Kidney tubule cell (primary cell): ENCODE measurements at places on chromosomes 4 and X.

DNA sequence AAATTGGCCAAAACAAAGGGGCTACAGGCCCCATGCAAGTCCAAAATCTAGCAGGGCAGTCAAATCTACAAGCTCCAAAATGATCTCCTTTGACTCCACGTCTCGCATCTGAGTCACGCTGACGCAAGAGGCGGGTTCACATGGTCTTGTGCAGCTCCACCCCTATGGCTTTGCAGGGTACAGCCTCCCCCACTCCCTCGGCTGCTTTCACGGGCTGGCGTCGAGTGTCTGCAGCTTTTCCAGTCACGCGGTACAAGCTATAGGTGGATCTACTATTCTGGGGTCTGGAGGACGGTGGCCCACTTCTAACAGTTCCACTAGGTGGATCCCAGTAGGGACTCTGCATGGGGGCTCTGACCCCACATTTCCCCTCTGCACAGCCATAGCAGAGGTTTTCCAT is 99.2 kb upstream of the KCNIP4 start:
- no peak for DNase-seq

DNA sequence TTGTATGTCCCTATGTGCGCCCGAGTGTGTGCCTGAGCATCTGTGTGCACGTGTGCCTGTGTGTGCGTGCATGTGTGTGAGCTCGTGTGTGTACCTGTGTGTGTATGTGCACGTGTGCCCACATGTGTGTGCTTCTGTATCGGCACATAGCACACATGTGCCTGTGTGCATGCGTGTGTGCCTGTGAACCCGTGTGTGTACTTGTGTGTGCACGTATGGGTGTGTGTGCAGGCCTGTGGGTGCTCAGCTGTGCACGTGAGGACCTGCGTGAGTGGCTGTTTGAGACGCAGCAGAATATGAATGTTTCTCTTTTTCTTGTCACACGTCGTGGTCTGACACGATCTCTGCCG is 4.3 kb downstream of the AKAP17A start:
- DNase-seq = no peak

DNA sequence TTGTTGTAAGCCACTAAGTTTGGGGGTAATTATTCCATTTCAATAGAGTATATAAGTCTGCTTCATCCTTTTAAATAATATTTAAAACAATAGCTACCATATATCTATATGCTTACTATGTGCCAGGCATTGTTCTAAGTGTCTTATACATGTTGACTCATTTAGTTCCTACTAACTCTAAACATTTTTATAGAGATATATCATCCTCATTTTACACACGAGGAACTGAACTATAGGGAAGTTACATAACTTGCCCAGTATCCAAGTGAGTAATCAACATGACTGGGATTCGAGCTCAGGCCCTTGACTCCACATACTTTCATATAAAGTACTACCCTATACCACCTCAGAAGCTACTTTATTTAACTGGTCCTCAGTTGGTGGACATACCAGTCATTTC is 175.3 kb upstream of the RAI2 start:
- DNase-seq = no peak

DNA sequence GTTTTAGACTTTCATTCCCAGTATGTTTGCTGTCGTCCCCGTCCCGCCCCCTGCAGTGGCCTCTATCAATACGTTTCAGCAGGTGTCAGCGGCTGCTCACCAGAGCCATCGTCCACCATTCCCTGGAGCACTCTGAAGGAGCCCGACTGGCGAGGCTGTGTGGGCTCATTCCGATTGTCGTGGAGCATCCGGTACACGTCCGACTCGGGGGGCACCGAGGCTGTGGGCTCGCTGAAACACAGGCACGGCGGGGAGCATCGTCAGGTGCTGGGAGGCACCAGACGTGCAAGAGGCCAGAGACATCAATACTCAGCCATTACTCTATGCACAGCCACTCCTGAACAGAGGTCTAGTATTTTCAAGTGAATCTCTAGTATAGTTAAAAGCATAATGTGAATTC is 28.9 kb downstream of the PDLIM3 start:
- no peak for DNase-seq

DNA sequence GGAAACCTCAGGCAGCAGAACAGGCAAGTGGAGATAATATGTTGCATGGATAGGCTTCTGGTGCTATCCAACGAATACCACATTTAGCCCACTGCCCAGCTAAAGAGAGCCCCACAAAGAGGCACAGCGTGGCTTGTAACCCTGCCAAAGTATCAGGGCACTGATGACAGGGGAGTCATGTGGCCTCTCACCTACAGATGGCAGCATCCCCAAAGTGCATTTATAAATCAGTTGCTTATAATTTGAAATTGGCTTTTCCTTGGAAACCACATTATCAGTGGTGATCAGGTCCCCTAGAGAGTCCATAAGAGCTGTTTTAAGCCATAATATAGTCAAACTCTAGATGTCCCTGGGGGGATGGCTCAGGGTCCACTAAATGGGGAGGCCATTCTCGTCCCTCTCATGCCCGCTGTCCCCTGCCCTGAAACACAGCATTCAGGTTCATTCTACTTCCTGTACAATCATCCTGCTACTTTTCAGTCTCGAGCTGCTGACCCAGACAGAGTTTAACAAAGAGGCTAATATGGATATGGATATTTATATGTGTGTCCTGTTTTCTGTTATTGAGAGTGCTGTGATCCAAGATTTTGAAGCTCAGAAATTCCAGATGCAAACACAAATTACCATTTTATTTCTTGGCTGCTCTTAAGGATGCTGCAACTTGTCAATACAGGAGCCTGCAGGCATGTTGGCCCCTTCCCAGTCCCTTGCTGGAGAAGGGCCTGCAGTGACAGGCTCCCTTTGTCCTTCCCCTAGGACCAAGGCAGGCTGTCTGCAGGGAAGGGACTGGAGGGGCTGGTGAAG is 28.5 kb downstream of the SRPX start:
- DNase-seq = peak; percentile 29

GRCh38 chr4:81632581-81633299 is 161.0 kb upstream of the RASGEF1B start:
- DNase-seq = peak; percentile 92

- no peak for DNase-seq
Observed at GRCh38 chrX:12991575-12991974, 16.7 kb downstream of the TMSB4X start.

GRCh38 chr4:91147067-91147466 is 1019.9 kb downstream of the CCSER1 start:
- no peak for DNase-seq

DNA sequence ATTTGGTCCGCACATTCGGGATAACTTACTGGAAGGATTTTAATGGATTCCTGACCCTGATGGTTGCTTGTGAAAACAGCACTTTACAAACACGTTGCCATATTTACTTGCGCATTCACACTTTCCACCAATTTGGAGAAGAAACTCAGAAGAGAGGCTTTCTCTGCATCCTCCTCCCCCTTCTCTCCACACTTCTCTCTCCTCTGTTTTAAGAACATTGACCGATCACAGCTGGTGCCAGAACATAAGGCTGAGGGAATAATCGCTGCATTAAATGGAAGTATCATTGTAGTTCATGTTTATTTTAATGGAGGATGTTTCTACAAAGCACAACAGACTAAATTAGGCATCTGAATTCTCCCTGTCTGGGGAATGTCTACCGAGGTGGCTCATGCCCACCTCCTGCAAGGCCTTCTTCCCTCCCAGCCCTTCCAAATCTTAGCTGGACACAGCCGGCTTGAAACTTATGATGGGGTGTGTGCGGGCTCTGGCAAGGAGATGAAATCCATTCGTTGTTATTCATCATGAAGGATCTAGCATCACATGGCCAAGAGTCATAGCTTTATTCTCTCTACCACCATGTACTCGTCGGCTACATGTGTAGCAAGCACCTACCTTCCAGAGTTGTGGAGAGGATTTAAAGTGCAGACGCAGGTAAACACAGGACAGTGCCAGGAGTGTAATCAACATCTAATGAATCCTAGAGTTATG is 204.1 kb downstream of the LDB2 start:
- no peak for DNase-seq

DNA sequence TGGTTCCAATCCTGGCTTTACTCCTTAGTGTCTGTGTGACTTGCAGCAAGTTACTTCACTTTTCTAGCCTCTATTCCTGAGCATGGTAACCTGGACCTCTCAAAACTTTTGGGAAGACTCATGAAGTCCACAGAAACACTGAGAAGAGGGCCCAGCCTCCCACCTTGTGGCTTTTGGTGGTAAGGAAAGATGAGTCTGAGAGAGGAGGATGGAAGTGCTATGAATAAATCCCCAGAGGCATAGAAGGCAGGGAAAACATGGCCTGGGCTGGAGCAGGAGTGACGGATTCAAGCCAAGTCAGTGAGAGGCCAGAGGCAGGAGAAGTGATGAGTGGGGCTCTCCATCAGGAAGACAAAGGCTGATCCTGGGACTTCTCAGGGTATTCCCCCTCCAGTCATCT is 10.9 kb upstream of the MAGEA4 start:
- DNase-seq = no peak

GRCh38 chr4:110165382-110166286 is 32.8 kb downstream of the ELOVL6 start:
- peak; percentile 91 for DNase-seq

DNA sequence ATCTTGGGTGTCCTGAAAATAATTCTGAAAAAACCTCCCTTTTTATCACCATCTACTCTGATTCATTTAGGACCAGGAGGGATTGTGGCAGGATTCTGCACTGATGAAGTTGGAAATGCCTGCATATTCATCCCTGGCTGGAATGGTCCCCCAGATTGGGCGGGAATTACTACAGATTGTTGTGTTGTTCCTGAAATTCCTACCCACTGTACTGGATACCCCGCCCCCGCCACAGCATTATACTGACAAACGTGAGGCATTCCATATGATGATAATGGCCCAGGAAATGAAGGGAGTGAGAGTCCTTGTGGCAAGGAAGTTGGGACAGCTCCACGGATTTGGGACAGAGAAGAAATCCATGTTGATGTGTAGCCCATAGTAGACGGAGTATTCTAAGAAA is 15.2 kb upstream of the FAM120C start:
- no peak for DNase-seq

DNA sequence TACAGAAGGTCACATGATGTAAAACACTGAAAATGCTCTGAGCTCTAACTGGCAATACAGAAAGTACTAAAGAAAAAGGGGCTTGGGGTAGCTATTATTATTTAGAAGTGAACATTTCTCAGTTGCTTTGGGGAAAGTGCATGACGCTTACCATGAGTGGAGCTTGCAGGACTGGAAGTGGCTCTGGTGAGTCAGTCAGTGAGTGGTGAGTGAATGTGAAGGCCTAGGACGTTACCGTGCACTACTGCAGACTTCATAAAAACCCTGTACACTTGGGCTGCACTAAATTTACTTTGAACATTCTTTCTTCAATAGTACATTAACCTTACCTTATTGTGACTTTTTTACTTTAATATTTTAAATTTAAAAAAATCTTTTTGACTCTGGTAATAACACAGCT is 89.3 kb upstream of the ENPP6 start:
- peak; percentile 56 for DNase-seq

GRCh38 chrX:154040863-154041262 is 21.2 kb upstream of the IRAK1 start:
- DNase-seq = no peak

GRCh38 chr4:76556452-76556851 is 121.4 kb downstream of the SHROOM3 start:
- no peak for DNase-seq

DNA sequence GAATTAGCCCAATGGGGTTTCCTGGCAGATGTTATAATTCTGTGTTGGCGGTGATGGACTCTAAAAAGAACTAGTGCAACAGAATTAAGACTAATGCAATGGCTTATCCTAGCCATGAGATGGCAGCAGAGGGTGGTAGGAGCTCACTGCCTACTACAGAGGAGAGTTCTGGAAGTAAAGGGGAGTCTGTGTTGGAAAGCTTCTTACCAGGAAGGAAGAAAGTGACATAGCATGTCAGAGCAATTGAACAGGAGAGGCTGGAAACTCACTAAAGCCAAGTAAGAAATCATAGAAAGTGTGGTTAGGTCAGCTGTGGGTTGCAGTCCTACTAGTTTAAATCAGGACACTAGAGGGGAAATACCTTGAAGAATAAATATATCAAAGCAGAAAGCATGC is 6.3 kb upstream of the TRPC5OS start:
- DNase-seq = peak; percentile 75

GRCh38 chrX:136708348-136708747 is 60.4 kb downstream of the CD40LG start:
- DNase-seq = peak; percentile 24

DNA sequence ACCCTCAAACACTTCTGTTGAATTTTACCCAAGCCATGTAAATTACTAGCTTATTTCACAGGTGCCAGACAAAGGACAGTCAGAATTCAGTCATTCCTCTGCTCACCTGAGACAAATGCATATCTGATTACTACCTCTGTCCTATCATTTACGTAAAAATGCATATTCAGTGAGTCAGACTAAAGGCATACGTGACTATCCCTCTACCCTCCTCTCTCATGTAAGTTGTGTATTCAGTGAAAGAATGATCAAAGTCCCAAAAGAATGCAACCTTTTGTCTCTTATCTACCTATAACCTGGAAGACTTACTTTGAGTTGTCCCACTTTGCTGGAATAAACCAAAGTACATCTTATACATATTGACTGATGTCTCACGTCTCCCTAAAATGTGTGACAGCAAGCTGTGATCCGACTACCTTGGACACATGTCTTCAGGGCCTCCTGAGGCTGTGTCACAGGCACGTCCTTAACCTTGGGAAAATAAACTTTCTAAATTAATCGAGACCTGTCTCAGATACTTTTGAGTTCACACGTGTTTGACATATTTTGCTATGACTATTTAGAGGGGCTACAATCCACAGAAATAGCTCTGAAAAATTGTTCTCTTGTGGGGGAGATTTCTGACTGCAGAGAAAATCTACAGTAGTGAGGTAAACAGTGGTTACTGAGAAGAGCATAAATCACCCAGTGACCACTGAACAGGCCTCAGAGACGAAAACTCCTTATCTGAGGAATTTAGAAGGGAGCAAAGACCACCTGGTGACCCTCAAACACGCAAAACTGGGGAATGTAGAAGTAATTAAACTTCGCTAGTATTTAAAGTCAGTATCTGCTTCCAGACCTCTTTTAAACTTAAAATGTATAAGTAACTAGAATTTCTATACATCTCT is 1575.8 kb downstream of the STIM2 start:
- peak; percentile 77 for DNase-seq

GRCh38 chr4:61783050-61783449 is 582.9 kb downstream of the ADGRL3 start:
- no peak for DNase-seq

- no peak for DNase-seq
Observed at GRCh38 chr4:75655562-75655961, 17.6 kb downstream of the G3BP2 start.

DNA sequence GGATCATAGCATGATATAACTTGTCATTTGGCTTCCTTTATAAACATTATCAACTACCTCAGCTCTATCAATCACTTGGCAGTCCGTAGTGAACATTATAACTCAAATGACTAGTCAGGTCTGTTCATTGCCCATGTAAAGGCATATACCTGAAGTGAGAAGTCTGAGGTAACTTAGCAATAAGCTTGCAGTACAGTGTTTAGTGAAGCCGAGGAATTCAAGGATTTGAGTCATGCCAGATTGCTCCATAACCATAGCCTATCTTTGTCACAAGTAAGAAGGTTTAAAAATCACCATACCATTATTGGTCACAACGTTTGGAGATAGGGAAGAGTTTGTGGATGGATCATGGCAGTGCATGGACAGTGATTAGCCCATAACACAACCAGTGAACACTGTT is 41.6 kb downstream of the AR start:
- DNase-seq = peak; percentile 11
